GF-D8 (cell line): ENCODE measurements at places on chromosomes 2 and 18.

DNA sequence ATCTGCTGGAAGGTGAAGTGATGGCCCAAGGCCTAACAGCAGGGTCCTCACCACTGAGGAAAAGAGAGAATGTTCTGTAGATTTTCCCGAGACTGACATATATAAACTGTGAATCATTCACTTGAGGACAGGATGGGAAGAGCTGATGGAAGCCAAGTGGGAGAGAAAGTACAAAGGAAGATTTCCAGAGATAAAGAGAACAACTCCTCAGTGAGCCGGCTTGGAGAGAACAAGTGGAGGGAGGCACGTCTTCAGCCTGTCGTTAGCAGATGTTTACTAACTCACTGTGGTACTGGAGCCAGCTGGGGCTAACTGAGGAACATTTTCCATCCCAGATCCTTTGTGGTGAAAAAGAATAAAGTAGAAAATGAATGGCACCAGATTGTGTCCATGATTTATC, 552.9 kb upstream of the TNP1 start:
- DNase-seq, result no peak

DNA sequence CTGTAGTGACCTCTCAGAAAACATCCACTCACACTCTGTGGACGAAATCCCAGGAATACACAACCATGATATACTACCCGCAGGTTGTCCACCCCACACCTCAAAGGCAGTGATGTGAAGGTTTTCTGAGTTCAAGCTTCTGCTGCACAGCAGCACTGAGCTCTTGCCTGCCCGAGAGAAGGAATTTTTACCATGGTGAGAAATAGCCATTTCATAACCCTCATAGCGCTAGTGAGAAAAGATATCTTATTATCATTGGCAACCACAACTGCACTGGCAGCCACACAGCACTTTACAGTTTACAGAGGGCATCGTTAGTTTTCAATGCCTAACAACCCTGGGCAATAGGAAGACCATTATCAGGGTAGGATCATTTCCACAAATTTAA, 36.9 kb downstream of the NAPG start:
- DNase-seq, result no peak

DNA sequence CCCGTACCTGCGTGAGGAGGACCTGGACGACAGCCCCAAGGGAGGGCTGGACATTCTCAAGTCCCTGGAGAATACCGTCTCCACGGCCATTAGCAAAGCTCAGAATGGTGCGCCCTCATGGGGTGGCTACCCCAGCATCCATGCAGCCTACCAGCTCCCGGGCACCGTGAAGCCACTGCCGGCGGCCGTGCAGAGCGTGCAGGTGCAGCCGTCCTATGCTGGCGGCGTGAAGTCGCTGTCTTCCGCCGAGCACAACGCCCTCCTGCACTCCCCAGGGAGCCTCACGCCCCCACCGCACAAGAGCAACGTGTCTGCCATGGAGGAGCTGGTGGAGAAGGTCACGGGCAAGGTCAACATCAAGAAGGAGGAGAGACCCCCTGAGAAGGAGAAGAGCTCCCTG, 76.4 kb downstream of the TSHZ1 start:
- no peak for DNase-seq

DNA sequence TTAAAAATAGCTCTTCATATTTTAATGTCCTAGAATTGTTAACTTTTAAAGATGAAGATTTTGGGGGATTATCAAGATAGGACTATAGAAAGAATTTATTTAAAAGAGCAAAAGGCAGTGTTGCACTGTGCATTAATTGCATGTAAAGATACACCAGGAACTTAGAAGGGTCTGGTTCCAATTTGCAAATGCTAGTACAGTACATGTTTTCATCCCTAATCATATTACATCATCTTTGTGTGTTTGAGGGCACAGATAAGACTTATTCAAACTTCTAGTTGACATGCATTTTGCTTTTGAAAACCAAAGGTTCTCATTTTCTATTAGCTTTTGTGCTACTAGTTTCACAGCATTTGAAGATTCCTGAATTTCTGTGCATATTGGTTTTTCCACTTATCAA, 231.7 kb upstream of the LYPD1 start:
- no peak for DNase-seq

DNA sequence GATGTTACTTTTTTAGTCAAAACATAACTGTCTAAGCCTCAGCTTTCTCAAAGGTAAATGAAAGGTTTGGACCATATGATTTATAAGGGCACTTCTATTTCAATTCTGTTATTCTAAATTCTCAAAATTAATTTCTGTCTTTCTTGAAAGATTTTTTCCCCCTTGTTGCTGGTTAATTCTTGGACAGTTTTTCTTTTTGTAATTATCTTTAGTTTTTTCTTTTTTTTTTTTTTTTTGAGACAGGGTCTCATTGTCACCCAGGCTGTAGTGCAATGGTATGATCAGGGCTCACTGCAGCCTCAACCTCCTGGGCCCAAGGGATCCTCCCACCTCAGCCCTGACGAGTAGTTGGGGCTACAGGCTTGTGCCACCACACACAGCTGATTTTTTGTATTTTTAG, 121.0 kb upstream of the MYO3B start:
- no peak for DNase-seq

DNA sequence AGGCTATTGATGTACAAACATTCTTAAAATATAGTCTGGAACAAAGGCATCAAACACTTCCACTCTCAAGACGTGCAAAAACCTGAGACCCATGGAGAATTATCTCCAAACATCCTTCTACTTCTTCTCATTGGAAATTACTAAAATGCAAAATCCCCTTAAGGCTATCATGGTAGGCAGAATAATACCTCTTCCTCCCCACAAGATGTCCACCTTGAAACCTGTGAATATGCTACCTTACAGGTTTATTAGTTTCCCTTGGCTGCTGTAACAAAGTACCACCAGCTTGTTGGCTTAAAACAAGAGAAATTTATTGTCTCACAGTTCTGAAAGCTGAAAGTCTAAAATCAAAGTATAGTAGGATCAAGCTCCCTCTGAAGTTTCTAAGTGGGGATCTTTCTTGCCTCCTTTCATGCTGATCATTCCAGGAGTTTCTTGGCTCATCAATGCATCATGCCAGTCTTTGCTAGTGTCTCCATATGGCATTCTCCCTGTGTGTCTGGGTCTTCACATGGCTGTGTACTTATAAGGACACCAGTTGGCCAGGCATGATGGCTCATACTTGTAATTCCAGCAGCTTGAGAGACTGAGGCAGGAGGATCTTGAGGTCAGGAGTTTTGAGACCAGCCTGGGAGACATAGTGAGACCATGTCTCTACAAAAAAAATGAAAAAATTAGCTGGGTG, 163.7 kb upstream of the NCK2 start:
- DNase-seq, result no peak

GRCh38 chr2:10647886-10648605, 41.7 kb downstream of the NOL10 start:
- DNase-seq, result no peak

- no peak for DNase-seq
Observed at GRCh38 chr2:23135481-23136100, 249.4 kb upstream of the KLHL29 start.

GRCh38 chr18:32867936-32868335, 95.1 kb upstream of the KLHL14 start:
- no peak for DNase-seq

- no peak for DNase-seq
Observed at GRCh38 chr2:41989501-41990180, 58.2 kb upstream of the PKDCC start.

DNA sequence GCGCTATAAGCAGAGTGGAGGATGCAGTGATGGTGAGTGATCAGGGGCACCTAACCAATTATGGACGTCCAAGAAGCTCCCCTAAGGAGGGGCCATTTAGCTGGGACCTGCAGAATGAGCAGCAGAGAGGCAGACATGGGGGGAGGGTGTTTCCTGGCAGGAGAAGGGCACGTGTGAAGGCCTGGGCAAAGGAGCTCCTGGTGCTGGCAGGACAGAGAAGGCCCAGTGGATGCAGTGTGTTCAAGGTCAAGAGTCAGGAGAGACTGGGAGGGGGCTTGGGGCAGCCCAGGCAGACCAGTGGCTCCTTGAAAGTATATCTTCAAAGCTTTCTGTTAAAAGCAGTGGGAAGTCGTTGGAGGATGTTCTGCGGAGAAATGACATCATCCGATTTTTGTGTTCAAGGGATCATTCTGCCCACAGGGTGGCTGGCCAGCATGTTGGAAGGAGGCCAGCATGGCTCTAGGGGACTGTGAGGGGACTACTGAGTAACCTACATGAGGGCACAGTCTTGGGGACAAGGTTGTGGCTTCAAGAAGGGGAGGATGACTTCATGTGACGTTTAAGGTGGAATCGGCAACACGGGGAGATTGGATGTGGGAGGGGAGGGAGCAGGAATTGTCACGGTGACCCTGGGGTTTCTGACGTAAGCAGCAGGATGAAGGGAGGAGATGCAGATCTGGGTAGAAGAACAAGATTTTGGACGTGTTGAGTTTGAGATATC, 9.0 kb upstream of the CIB4 start:
- DNase-seq, result no peak
